Purkinje cell (primary cell): ENCODE measurements at places on chromosomes 3 and 15. TPM values are rescaled to one million over a fixed set of nuclear protein-coding genes. Genes with fewer than 3 reads are reported as not detected.

The STAB1 gene
- not detected in 2 replicates for polyA plus RNA-seq

The ZNF619 gene
- polyA plus RNA-seq = 0.62 and 1.8 TPM in 2 replicates

The CD86 gene
- polyA plus RNA-seq = not detected in 2 replicates

The ANKRD34C gene
- polyA plus RNA-seq = 4.0 and 5.0 TPM in 2 replicates

The CXCR6 gene
- not detected in 2 replicates for polyA plus RNA-seq

The TMEM108 gene
- polyA plus RNA-seq = 52.7 and 68.5 TPM in 2 replicates

The CDHR4 gene
- polyA plus RNA-seq = not detected in 2 replicates

The CIAO2A gene
- 122 and 130 TPM in 2 replicates for polyA plus RNA-seq

The FANCD2OS gene
- polyA plus RNA-seq = not detected in 2 replicates

The GRAMD2A gene
- 0.13 and 0.29 TPM in 2 replicates for polyA plus RNA-seq

The ENTPD3 gene
- polyA plus RNA-seq = 2.9 TPM in 1 of 2 replicates, not detected in the other

The PLA2G4E gene
- polyA plus RNA-seq = 0.07 and 0.13 TPM in 2 replicates

The SERINC4 gene
- polyA plus RNA-seq = not detected in 2 replicates

The WWTR1 gene
- 4.8 and 4.9 TPM in 2 replicates for polyA plus RNA-seq

The TPRG1 gene
- 0.64 TPM in 1 of 2 replicates, not detected in the other for polyA plus RNA-seq

The TMC3 gene
- polyA plus RNA-seq = not detected in 2 replicates

The DLEC1 gene
- not detected in 2 replicates for polyA plus RNA-seq

The LOXL1 gene
- polyA plus RNA-seq = 2.2 TPM in 1 of 2 replicates, not detected in the other

The CPA3 gene
- polyA plus RNA-seq = not detected in 2 replicates

The TM6SF1 gene
- 383 and 393 TPM in 2 replicates for polyA plus RNA-seq

The GUCA1C gene
- polyA plus RNA-seq = not detected in 2 replicates

The TEX55 gene
- polyA plus RNA-seq = not detected in 2 replicates

The NTRK3 gene
- 20.6 and 23.4 TPM in 2 replicates for polyA plus RNA-seq

The FAM43A gene
- 1.3 and 1.5 TPM in 2 replicates for polyA plus RNA-seq

The GPR149 gene
- not detected in 2 replicates for polyA plus RNA-seq

The FETUB gene
- not detected in 2 replicates for polyA plus RNA-seq

The CCNDBP1 gene
- 133 and 186 TPM in 2 replicates for polyA plus RNA-seq

The SCAMP2 gene
- polyA plus RNA-seq = 6.7 and 14.8 TPM in 2 replicates

The IMPG2 gene
- 0.05 and 0.27 TPM in 2 replicates for polyA plus RNA-seq

The TTLL13 gene
- 0.31 and 0.79 TPM in 2 replicates for polyA plus RNA-seq

The GOLGA6L7 gene
- polyA plus RNA-seq = not detected in 2 replicates

The NANOGP8 gene
- not detected in 2 replicates for polyA plus RNA-seq

The CILP gene
- polyA plus RNA-seq = not detected in 2 replicates

The CYP1A1 gene
- not detected in 2 replicates for polyA plus RNA-seq

The TMF1 gene
- 22.7 and 27.4 TPM in 2 replicates for polyA plus RNA-seq

The STRA6 gene
- polyA plus RNA-seq = not detected in 2 replicates

The SENP8 gene
- polyA plus RNA-seq = 12.6 and 13.2 TPM in 2 replicates

The GABRB3 gene
- polyA plus RNA-seq = 65.2 and 69.0 TPM in 2 replicates

The TIMP4 gene
- 21.4 and 31.7 TPM in 2 replicates for polyA plus RNA-seq

The FHIT gene
- polyA plus RNA-seq = 14.7 and 17.5 TPM in 2 replicates

The WNT5A gene
- polyA plus RNA-seq = 9.3 and 9.9 TPM in 2 replicates

The NPAP1 gene
- 0.47 TPM in 1 of 2 replicates, not detected in the other for polyA plus RNA-seq

The GOLGA6L4 gene
- polyA plus RNA-seq = 3.4 and 3.5 TPM in 2 replicates

The SIDT1 gene
- 3.6 and 4.6 TPM in 2 replicates for polyA plus RNA-seq

The P2RY14 gene
- 2.1 TPM in 1 of 2 replicates, not detected in the other for polyA plus RNA-seq

The FBXW12 gene
- polyA plus RNA-seq = 0.17 TPM in 1 of 2 replicates, not detected in the other

The PLA2G4D gene
- polyA plus RNA-seq = 0.35 and 1.7 TPM in 2 replicates

The OR4F6 gene
- polyA plus RNA-seq = not detected in 2 replicates

The IQCF5 gene
- polyA plus RNA-seq = not detected in 2 replicates

The TJP1 gene
- 11.2 and 15.6 TPM in 2 replicates for polyA plus RNA-seq
